ENCODE measurements at places on chromosomes 1 and 21. TPM values are rescaled to one million over a fixed set of nuclear protein-coding genes. Genes with fewer than 3 reads are reported as not detected.
A peak's percentile ranks its signal among the peaks of the same experiment; 100 is the strongest.

The KCNA2 gene
- total RNA-seq, result 19.7 TPM

The AIM2 gene
- total RNA-seq, result 5.3 TPM

The RNU1-3 gene
- total RNA-seq, result 3,598 TPM

The NT5C1A gene
- total RNA-seq, result not detected

The ATAD3C gene
- total RNA-seq, result 10.2 TPM

The IL12RB2 gene
- total RNA-seq, result not detected

The USH2A gene
- total RNA-seq, result not detected

The KIF2C gene
- total RNA-seq, result 8.6 TPM

The PTPN7 gene
- not detected for total RNA-seq

The GPX7 gene
- 3.5 TPM for total RNA-seq

The CFAP107 gene
- not detected for total RNA-seq

The ANKRD34A gene
- 0.59 TPM for total RNA-seq

The TMEM200B gene
- 5.8 TPM for total RNA-seq

GRCh38 chr1:11796036-11796828 is 9.5 kb downstream of the MTHFR start:
- DNase-seq, result no peak

DNA sequence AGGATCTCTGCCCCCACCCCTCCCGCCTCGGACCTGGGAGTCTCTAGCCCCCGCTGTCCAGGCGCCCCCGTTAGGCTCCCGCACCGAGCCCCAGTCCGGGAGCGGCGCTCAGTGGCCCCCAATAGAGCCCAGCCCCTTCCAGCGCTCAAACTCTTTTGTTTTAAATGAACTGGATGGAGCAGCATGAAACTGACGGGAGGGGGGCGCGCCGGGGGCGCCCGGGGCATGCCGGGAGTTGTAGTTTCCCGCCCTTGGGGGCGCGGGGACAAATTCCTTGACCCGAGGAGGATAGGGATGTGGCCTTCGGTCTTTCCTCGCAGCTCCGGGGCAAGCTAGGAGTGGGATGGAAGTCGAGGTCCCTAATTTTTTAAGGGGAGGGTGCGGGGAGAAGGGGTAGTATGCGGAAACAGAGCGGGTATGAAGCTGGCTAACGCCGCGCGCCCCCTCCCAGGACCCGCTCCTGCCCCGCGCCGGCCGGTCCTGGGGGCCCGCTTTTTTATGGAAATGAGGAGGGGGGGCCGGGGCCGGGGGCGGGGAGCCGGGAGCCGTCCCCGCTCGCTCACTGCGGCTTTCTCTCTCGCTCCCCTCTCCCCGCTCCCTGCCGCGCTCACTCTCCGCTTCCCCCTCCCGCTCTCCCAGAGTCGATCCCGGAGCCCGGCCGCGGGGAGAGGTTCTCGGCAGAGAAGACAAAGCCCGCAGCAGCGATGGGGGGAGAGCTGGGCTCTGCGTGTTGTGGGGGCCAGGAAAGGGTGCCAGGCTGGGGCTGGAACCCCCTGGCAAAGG is at the start of gene MEX3A:
Gene MEX3A (minus strand): TSS at position 157 of the 783 bp plus-strand sequence. CDS start 467 bp downstream, outside the sequence.
- DNase-seq, result peak; percentile 93

DNA sequence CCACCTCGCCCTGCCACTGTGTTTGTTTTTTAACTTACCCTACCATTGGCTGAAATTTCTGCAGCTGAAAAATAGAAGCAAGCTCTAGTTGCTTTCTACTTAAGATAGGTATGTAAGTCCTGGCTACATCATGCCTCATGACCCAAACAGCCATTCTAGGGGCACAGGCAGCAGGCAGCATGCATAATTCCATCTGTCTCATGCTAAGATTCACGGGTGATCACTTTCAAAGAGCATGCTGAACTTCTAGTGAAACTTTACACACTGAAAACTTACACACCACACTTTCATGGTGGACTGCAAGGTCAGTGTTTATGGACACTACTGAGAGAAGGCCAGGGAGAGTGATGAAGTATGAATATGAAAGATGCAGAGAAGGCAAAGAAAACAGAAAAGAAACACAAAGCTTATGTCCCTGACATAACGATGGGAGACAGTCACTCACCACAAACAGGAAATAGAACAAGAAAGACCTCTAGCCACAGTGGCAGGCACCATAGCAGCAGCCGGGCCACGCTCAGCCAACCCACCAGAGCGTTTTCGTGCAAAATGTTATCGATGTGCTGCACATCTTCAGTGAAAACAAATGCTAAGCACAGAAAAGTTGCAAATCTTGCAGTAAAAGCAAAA is 102.3 kb upstream of the TIAM1 start:
- no peak for DNase-seq

- no peak for DNase-seq
These were observed 93.7 kb downstream of the HHIPL2 start for GRCh38 chr1:222454186-222454585.

GRCh38 chr1:20763417-20763816 is 23.7 kb downstream of the HP1BP3 start:
- DNase-seq, result no peak

- no peak for DNase-seq
These were observed 58.1 kb downstream of the PTP4A2 start for GRCh38 chr1:31879981-31880608.

DNA sequence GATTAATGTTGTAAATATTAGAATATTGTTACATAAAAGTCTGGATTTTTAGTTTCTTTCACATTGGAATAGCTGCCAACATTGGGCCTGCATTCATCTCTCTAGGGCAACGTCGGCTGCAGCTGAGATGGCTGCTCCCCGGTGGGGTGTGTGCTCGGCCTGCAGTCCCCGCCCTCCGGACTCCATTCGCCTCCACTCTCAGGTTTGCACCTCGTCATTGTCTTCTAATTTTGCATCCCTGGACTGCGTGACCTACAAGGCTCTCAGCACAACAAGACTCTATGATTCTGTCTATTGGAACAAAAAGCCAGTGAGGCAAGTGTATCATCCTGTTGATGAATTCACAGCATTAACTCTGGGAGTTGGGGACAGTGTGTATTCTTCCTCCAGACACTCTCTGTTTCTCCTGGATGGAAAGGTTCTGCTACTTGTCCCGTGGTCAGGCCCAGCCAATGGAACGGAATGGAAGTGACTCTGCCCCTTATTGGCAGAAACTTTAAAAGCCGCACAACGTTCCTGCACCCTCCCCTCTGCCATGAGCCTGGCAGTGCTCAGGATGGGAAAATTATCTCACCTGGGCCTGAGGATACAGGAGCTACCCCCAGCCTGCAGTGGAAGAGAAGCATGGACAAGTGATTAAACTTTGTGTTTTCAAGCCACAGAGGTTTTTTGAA is 105.0 kb upstream of the SAMD11 start:
- DNase-seq, result no peak

- DNase-seq, result no peak
These were observed 37.7 kb downstream of the IGFN1 start for GRCh38 chr1:201228011-201228983.

GRCh38 chr1:157439302-157439954 is 112.9 kb downstream of the FCRL5 start:
- DNase-seq, result no peak

DNA sequence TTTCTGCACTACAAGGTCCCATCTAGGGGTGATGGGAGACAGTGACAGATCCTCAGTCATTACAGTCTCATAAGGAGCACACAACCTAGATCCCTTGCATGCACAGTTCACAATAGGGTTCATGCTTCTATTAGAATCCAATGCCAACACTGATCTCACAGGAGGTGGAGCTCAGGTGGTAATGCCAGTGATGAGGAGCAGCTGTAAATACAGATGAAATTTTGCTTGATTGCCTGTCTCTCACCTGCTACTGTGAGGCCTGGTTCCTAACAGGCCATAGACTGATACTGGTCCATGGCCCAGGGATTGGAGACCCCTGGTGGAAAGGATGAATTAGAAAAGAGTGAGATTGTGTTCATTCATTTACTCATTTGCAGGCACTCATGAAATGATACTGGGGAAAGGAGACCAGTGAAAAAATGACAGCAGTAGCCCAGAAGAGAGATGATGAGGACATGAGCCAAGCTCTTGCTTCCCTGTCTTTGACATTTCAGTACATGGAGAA is 251.6 kb upstream of the DUSP10 start:
- DNase-seq, result no peak

DNA sequence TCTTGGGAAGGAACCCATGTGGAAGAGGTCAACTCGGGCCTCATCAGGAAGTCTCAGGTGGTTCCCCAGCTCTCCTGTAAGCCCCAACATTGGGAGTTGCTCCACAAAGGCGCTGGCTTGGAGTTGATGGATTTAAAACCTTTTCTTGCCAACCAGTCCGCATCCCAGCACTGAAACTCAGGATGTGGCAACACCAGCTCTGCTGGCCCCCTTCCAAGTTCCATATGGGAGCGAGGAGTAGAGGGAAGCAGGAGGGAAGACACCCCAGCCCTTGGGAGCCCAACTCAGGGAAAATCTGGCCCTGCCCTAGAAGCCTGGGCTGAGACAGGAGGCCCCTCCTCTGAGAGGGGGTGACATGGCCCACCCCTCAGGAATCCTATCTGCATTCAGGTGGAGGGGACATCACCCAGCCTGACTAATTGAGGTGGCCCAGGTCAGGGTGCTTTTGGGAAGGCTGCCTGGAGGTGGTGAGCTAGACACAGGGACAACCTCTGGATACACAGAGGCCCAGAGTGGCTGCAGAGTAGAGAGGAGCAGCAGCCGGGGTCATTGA is 33.1 kb upstream of the DMBX1 start:
- no peak for DNase-seq

DNA sequence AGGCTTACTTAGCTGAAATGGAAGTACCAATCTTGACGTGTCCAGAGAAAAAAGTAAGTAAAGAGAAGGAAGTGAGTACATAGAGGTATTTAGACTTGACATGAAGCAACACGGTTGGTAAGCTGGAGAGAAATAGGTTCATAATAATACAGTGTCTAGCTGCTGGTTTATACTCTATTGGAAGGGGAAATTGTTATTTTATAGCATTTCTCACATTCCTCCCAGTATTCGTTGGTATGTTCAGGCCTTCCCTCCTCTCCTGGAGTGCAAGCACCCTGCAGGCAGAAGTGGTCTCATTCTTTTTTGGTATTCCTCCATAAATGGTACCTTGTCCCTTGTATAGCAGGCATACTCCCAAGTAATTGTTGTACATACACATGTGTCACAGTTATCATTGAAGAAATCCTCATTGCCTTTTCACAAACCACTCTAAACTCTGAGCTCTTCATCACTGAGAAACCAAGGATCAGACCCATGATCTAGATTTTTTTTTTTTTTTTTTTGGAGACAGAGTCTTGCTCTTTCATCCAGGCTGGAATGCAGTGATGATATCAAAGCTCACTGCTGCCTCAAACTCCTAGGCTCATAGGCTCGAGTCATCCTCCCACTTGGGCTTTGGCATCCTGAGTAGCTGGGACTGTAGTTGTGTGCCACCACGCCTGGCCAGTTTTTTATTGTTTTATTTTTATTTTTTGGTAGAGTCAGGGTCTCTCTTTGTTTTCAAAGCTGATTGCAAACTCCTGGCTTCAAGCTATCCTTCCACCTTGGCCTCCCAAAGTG is 9.8 kb upstream of the IPO9 start:
- DNase-seq, result no peak

- DNase-seq, result no peak
These were observed 639 bp upstream of the DNAJB4 start for GRCh38 chr1:78003882-78004718.

DNA sequence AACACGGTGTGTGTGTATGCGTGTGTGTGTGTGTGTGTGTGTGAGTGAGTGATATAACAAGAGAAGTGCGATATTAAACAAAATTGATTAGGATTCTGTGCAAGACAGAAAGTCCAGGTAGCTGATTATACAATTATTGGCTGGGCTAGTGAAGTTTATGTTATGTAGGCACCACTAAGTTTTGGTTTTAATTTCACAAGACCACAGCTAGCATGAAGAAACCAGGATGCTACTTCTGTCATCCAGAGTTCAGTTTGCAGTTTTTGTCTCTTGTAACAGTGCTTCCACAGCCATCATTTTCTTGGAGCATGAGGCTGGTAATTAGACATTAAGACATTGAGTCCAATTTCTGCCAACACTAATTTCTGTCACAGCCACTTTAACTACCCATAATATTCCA is 1590.2 kb upstream of the B3GALT2 start:
- DNase-seq, result no peak

- DNase-seq, result no peak
These were observed 76.3 kb upstream of the LRRC7 start for GRCh38 chr1:69491416-69491815.

- DNase-seq, result peak; percentile 44
These were observed 44.7 kb downstream of the ABCG1 start for GRCh38 chr21:42263591-42264131.

DNA sequence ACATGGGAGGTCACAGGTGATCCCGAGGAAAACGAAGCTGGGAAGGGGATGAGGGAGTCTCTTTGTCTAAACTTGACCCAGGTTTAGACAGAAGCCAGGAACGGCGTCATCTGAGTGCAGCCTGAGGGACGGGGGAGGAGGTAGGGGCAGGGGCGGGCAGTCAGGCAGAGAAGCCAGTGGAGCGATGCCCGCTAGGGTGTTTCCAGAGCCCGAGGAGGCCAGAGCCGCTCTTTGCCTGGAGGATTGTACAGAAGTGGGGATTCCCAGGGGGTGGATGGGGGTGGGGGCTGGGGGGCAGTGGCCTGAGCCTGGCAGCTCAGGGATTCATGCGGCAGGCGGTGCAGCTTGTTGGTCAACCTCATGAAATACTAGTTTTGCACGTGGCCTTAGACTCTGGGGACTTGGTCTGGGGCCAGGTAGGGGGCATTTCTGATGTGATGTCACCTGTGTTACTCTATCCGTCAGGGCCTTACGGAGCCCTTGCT is 58.4 kb downstream of the VPS26C start:
- no peak for DNase-seq

- DNase-seq, result no peak
These were observed 10.3 kb downstream of the NBL1 start for GRCh38 chr1:19654386-19654785.

GRCh38 chr1:57198912-57199311 is 224.9 kb downstream of the DAB1 start:
- no peak for DNase-seq

- peak; percentile 52 for DNase-seq
These were observed 16.4 kb downstream of the ECHDC2 start for GRCh38 chr1:52904927-52905698.

DNA sequence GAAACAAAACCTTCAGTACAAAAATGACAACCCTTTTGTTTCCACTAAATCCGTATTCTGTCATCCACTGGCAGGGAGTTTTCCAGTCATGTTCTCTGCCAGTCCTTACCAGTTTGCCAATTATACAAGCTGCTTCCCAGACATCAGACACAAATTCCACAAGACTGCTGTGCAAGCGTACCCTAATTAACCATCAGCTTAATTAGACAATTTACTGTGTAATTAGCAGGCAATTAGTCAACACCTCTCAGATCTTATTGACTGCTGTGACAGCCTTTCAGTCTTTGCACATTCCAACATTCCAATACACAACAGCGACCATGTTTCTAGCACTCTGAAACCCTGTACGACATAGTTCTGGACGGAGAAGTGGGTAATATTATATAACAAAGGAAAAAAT is 420.1 kb downstream of the DPYD start:
- no peak for DNase-seq

GRCh38 chr21:33078907-33079582 is 9.1 kb downstream of the OLIG1 start:
- no peak for DNase-seq

- no peak for DNase-seq
These were observed 55.4 kb downstream of the OPTC start for GRCh38 chr1:203549309-203549708.
